ENCODE measurements at places on chromosomes 16 and 17.

DNA sequence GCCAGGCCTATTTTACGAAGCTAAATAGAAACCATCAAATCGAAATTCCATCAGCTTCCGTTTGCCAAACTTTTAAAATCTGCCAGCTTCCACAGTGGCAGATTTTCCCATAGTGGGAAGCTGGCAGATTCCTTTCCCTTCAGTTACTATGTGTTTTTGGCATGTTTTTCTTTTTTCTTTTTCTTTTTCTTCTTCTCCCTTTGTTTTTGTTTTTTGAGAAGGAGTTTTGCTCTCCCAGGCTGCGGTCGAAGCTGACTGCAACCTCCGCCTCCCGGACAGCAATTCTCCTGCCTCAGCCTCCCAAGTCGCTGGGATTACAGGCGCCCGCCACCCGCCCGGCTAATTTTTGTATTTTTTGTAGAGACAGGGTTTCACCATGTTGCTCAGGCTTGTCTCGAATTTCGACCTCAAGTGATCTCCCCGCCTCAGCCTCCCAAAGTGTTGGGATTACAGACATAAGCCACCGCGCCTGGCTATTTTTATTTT, 684 bp upstream of the CWC25 start:
- no peak for DNase-seq

- no peak for DNase-seq
Measured at GRCh38 chr17:17435323-17435722, 41.5 kb upstream of the MED9 start.

DNA sequence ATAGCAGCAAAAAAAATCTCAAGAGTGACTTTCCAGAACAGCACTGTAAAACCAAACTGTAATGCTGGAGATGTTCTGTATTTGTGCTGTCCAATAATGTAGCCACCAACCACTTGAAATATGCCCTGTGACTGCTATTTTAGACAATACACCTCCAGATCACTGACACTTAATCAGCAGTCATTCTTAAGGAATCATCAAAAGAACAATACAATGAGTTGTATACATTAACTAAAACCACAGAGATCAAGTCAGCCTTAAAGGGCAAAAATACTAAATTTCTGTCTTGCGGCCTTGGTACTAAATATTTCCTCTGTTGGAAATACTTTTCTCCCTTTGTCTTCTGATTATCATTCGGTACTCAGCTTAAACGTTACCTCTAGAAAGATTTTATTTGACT, 33.6 kb upstream of the ANKFY1 start:
- no peak for DNase-seq

DNA sequence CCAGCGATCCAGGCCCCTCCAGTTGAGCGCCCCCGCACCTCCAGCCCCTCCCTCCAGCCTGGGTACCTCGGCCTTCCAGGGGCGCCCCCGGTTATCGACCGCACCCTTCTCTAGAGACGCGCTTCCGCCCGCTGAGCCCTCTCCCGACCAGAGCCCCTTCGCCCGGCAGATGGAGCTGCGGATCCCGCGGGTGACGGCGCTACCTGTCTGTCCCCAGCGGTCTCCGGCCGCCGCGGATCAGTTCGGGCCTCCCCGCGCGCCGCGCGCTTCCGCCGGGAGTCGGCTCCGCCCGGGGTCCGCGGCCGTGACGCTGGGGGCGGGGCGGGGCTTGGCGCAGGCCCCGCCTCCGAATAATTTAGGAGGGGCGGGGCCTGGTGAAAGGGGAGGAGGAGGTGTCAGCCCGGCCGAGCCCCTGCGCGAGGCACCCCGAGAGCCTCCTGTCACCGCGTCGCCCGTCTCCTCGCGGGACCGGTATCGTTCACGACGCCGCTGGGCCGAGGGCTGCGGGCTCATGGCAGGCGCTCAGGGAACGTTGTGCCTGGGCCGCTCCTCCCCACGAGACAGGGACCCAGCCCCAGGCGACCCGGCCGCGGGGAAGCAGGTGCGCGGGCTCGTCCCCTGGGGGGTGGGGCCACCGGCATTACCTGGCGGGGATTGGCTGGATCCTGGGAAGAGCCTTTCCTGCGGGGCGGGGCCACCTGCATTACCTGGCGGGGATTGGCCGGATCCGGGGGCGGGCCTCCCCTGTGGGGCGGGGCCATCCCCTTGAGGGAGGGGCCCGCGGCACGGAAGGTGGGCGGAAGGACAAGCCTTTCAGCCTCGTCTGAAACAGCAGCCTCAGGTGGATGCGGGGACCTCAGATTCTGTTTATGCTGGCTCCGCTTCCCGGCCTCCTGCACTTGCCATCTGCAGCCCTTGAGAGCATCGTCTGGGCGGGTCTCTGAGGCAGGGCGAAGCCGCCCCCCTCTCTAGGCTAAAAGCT, at the start of gene SPATA2L:
Gene SPATA2L (minus strand): TSS at position 281 of the 982 bp plus-strand sequence. CDS start 473 bp downstream, outside the sequence.
- no peak for DNase-seq

GRCh38 chr17:59107306-59107670, 608 bp upstream of the TRIM37 start:
- peak; percentile 18 for DNase-seq

DNA sequence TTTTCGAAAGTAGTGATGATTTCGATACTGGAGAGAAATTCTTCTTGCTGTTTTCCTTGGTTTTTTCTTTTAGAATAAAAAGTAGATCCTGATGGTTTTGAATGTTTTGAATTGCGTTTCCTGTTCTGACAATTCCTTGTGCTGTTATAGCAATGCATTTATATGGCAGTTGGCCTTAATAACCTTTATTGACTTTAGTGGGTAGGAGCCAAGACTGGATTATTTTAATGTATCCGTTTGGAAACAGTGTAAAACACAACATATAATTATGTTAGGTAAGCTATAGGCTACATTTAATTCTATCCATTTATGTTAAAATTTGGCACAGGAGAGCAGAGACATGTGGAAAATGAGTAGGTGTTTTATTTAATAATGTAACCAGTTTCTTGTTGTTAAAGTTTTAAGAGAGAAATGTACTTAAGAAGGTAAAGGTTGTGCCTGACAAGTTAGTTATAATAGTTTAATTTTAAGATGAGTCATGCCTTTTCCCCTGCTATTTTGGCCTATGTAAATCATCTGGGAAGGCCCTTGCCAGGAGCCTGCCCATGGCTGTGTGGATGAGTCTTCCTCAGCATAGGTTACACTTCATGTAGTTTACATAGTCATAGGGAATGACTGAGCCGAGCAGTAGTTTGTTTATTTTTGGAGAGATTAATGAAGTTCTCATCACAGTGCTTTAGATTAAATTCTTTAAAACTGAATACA, 189.9 kb downstream of the FTO start:
- peak; percentile 61 for DNase-seq

GRCh38 chr16:55622272-55622671, 33.5 kb upstream of the SLC6A2 start:
- no peak for DNase-seq

DNA sequence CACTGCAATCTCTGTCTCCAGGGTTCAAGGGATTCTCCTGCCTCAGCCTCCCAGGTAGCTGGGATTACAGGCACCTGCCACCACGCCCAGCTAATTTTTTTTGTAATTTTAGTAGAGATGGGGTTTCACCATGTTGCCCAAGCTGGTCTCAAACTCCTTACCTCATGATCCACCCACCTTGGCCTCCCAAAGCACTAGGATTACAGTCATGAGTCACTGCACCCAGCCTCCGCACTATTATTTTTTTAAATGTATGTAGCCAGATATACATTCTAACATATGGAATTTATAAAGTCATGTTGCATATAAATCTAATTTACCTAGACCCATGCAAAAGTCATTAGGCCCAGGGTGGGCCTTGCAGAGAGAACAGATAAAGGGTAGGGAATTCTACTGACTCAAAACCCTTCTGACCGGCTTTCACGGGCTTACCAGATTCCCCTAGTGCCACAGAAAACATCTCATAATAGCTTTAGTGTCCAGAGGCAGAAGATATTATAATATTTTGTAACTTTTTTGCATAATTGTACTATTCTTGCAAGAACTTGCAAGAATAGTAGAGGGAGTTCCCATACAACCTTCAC, 20.5 kb upstream of the HELZ start:
- no peak for DNase-seq

DNA sequence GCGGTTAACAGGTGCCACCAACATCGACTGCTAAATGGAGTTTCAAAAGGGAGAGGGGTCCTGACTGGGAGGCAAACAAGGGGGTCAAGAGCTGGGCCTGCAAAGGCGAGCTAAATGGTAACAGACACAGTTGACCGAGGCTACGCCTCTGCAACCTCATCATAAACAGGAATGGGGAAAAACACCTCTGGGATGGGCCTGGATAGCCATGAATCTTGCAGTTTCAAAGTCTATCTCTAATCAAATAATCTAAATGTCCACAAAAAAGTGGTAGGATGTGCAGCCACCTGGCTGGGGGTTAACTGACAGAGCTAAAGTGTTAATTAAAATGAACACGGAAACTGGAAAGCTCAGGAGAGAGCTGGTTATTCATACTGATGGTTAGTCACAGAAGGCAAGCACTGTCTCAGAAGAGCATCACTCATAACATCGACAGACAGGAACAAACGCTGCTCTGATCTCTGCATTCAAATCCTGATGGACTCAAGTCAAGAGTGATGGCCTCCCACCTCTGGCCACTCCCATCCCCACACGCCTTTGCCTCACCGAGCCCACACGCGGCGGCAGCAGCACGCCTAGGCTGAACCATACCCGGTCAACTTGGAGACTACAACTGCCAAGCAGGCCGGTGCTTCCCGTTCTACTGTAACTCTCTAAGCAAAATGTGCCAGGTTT, 56.3 kb downstream of the CREBBP start:
- DNase-seq: no peak

DNA sequence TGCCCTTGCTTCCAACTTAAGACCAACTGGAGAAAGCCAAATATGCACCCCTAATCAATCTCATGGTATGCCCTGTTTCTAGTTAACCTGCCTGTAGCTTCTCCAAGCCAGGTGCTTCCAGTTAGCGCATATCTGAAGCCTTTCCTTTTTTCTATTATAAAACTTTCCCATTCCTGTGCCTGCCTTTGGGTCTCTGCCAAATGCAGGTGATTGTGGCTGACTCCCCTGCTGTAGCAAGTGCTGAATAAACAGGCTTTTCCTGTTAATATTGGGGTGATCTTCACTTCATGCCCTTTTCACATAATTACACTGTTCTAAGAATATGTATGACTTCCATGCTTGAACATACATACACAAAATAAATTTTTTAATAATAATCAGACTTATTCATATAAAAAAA, 207.4 kb downstream of the TANC2 start:
- no peak for DNase-seq

- DNase-seq: no peak
Measured at GRCh38 chr17:37110746-37111145, 162.0 kb downstream of the AATF start.

DNA sequence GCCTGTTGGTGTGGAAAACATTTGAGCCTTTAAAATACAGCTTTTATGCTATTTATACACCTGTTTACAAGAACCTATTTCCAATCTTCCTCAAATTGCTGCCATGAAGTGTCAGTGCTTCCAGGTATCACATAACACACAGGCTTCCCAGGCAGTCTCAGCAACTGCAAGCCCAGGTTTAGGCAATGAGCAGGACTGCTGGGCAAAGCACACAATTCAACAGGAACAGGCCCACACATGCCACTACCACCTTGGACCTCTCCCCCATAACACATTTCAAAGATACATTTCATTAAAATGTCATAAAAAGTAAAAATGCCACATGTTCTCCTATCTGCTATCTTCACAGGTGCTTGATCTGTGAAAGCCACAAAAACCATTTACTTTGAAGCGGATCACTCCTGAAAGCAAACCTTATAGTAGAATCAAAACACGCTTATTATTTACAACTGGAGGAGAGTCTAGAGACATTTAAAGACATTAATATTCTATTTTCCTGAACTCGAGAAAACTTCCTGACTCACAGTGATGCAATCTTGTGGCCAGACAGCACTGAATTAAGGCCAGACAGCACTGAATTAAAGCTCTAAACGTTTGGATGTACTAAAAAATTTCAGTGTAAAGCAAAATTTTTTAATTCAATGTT, 31.5 kb downstream of the ANKFY1 start:
- DNase-seq: no peak

DNA sequence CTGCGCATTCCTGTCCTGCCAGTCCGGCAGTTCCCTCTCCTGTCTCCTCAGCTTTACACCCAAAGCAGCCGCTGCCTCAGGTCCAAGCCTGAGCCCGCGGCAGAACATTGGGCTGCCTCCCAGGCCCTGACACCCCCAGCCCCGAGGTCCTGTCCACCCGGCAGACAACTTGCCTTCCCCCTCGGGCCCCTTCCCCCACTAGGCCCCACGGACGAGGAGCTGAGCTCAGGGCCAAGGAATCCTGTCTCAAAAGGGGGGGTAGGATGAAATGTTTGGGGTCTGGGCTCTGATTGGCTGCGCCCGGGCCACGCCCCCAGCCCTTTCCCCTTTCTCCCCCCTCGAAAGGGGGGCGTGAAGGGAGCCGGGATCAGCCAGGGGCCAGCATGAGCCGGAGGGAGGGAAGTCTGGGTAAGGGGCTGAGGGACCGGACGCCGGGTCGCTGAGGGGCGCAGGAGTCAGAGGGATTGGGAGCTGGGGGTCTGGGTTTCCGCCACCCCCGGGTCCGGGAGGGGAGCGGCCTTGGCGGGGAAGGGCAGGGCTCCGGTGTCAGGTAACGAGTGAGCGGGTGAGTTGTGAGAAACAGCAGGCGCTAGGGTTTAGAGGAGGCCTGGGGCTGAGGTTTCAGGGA, at the start of gene CTF1:
Gene CTF1 (plus strand): TSS at position 354 of the 628 bp plus-strand sequence. CDS start 30 bp downstream, at position 384.
- peak; percentile 80 for DNase-seq

- DNase-seq: peak; percentile 84
Measured at GRCh38 chr17:39404542-39405378, 3.3 kb upstream of the FBXL20 start.

DNA sequence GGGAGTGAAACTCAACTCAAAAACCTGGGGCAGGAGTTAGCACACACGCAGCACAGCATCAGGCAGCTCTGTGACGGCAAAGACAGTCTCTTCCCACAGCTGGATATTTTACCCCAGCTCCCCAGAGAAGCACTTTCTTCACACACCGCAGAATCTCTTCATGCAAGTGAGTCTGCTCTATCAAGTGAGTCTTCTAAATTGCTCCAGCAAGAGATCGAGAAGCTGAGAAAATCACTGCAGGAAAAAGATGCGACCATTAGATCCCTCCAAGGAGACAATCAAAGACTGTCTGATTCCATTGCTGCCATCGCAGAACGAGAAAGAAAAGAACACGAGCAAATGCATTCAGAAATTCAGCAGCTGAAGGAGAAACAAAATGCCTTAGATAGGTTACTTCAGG, 16.9 kb upstream of the LCMT1 start:
- no peak for DNase-seq
